Activated T-cell treated with anti-CD3 and anti-CD28 coated beads, Interleukin-2, amount 50 U/mL, for 1 hour (primary cell): ENCODE measurements at places on chromosomes 7 and 10.

DNA sequence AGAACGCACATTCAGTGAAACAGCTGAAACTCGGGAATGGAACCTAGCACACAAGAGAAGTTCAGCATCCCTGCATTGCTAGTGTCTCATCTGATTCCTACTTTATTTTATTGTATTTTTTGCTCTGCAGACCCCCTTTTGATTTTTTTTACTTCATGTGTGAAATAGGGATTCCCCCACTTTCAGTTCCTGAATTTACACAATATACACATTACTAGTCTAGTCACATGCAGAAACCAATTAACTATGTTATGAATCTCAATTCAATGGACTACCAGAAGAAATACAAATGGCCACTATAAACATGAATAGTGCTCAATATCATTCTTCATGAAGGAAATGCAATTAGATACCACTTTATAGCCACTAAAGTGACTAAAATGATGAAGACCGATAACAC lies 386.1 kb upstream of the COBL start:
- DNase-seq, result no peak

DNA sequence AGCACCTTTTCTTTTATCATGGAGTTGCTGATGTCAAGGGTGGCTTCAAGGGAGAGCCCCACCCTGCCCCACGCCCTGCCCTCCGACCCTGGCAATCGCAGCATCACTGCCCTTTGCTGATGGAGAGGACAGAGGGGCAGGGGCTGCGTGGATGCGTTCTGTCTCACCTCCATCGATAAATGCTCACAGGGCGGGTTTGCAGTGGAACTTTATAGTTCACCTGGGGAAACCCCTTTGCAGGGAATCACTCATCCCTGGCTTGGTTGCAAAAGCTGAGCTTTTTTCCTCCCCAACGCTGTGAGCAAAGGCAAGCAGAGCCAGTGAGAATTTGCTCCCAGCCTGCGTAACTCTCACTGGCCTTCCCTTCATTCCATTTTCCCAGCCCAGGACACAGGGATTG lies 176.8 kb downstream of the WDR37 start:
- DNase-seq, result no peak

GRCh38 chr10:12929381-12929780 lies 72.1 kb downstream of the CCDC3 start:
- no peak for DNase-seq

- peak; percentile 54 for DNase-seq
Measured at GRCh38 chr7:50781381-50782293, 1.1 kb downstream of the GRB10 start.

- no peak for DNase-seq
Measured at GRCh38 chr10:122303271-122304053, 32.4 kb downstream of the BTBD16 start.

- no peak for DNase-seq
Measured at GRCh38 chr7:141729020-141729419, 9.1 kb upstream of the SSBP1 start.

- DNase-seq, result no peak
Measured at GRCh38 chr7:147432079-147432478, 1158.5 kb upstream of the C7orf33 start.

DNA sequence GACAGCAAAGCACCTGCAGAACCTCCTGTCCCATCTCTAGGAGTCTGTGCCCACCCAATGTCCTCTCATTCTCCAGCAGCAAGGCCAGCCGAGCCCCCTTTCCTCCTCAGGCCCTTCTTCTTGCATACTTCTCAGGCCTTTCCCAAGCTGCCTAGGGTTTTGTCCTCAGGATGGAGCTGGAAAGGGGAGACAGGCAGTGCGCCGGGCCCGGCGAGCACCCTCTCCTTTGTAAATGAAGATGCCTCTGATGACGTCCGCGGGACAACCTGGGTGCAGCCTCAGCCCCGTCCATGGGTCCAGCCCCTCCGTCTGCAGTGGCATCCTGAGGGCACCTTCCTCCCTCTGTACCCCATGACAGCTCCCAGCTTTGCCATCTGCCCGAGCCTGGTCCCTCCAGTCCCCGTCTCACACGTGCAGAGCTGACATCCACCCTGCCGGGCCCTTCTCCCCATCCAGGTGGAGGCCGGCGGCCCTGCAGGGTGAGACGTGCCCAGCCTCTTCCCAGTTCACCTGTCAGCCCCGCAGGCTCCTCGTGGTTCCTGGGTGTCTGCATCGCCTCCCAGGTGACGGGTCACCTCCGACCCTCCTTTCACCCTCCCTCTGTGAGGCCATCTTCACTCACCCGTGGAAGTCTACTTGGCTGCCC lies 36.4 kb downstream of the JAKMIP3 start:
- no peak for DNase-seq

- no peak for DNase-seq
Measured at GRCh38 chr10:62582804-62583208, 208.6 kb downstream of the ZNF365 start.

DNA sequence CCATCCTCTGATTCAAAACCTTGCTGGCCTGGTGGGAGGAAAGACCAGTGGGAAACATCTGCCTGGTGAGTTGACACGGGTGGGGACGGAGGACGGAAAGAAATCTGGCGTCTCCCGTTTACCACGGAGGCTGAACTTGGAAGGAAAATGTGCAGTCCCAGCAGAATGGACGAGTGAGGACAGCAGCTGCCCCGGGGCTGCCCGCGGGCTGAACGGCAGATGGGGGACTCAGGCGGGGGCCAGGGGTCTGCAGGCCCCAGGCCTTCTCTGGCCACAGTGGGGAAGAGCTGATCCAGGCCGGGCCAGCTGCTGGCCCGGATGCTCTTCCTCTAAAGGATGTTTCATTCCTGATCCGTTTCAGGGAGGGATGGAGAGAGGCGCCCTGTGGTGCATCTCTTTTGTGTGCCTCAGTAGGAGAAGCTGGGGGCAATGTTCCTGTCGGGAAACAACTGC lies 147.5 kb upstream of the CHST15 start:
- no peak for DNase-seq

DNA sequence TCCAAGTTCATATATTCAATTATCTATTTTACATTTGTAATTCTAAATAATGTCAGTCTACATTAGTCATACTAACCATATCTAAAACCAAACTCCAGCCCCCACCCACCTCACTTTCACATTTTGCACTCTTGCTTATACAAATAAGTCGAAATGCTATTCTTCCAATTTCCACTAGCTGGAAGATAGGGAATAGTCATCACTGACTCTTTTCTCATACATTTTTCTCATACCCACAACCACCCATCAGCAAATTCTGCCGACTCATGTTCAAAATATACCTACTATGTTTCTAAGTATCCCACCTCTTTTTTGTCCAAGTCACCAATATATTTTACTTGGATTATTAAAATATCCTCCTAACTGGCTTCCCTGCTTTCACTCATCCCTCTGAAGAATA lies 93.2 kb upstream of the DGKB start:
- no peak for DNase-seq

- DNase-seq, result no peak
Measured at GRCh38 chr7:1843271-1843861, 173.3 kb downstream of the ELFN1 start.

- no peak for DNase-seq
Measured at GRCh38 chr7:147008530-147008929, 891.9 kb downstream of the CNTNAP2 start.

DNA sequence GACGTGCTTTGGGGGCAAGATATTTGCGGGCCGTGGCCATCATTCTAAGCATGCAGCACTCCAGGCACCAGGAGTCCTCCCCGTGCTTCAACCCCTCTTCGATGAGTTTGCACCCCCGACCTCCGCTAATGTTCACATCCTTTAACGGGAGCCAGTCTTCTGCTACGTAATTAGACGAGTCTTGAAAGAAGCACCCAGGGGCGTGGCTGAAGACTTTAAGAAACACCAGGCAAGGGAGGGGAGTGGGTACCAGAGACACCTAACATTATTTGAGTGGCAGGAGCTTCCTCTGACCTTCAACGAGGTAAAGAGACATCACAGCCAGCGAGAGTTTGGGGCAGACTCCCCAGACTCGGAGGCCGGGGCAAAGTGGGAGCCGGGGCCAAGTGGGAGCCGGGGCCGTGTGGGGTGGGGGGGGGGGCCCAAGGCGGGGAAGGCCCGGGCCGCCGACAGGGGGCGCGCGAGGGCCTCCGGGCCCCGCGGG lies 31.1 kb upstream of the TOMM7 start:
- peak; percentile 84 for DNase-seq

DNA sequence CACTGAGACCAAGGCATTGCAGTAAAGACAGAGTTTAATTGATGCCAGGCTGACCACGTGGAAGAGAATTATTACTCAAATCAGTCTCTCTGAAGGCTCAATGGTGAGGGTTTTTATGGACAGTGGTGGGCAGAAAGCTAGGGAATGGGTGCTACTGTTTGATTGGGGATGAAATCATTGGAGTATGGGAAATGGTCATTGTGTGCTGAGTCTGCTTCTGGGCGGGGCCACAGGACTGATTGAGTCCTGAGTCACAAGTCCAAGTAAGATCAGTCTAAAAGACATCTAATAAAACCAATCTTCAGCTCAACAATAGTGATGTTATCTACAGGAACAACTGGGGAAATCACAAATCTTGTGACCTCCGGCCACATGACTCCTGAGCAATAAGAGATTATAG lies 868.4 kb downstream of the SORCS3 start:
- DNase-seq, result no peak

- DNase-seq, result no peak
Measured at GRCh38 chr7:11343818-11344413, 370.2 kb downstream of the PHF14 start.

DNA sequence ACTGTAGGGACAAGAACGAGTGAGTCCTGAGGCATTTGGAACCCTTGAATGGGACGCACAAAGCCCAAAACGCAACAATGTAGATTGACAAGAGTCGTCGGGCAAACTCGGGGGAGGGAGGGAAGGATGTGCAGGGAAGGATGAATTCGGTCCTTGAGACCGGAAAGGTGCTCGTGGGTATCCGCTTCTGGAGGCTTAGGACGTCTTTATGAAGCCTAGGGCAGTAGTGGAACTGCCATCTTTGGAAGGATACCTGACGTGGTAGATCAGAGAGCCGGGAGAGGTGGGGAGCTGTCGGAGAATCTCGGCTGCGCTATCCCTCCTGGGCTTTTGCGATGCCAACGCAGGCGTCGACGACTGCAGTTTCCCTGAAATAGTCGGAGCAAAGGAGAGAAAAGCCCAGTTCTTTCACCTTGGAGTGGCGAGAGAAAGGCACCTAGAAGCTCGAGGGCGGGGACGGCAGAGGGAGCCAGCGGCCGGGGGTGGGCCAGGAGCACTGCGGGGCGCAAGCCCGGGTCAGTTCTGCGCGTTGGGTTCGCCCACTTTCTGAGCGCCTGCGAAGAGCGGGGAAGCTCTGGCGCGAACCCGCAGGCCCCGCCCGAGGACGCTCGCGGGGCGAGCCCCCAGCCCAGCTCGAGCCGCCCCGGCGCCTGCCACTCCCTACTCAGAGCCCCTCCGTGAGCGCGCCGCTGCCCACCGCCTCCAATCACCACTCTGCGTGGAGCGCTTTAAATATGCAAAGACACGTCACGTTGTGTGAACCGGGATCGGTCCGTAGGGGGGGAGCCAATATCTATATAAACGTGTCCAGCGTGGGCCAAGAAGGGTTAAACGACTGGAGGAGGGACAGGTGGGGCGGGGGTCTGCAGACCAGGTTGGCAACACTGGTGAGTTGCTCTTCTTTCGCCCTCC lies at the start of gene CYP26C1:
CYP26C1 (plus strand) TSS at position 824 of the 912 bp plus-strand sequence. CDS start 466 bp downstream, outside the sequence.
- no peak for DNase-seq

GRCh38 chr7:99615989-99616358 lies 772 bp upstream of the ZSCAN25 start:
- no peak for DNase-seq

DNA sequence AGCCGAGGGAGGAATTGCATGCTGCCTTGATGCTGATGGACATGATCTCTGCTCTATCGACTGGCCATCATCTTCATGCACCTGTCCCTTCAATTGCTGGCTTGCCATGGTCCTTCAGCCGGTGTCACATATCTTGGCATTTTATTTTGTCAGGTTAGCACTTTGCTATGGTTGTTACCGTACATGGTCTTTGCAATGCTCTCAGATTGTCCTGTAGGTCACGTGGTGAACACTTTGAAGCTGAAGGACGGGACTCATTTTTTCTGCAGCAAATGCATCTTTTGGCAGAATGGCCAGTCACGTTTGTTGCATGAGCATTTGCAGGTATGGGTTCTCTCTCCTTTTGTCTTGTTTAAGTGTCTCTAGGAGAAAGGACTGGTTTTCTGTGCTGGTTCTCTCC lies 326.8 kb upstream of the SHH start:
- no peak for DNase-seq

- DNase-seq, result no peak
Measured at GRCh38 chr7:5456409-5456808, 32.8 kb upstream of the TNRC18 start.

DNA sequence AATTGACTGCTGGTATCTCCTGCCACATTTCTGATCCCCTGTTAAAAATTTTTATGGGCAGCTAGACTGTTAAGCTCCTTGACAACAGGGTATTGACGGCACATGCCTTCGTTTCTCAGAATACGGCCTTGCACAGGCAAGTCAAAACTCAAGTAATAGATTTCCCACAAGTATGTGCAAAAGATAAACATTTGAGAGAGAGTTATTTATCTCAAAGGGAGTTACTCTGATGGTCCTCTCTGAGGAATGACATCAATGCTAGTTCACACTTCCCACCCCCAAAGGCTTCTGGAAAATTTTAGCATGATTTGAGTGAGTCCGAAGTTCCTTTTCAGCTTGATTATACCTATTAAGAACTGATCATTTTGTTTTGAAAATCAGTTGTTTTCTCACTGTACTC lies 71.9 kb downstream of the JCAD start:
- DNase-seq, result no peak

DNA sequence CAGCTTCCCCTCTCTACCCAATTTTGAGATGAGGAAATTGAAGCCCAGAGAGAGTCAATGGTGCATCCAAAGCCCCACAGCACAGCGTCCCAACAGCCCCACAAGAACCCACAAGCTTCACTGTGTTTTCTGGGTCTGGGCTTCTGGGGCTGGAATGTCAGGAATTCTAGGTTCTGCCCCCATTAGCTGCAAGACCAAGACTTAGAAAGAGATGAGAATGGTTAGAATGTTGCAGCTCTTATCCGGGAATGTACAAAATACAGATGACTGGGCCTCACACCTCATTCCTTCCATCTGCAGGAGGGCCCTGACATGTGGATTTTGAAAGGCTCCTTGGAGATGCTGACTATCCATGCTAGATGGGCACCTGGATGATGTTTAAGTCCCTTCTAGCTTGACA lies 6.0 kb upstream of the SGPL1 start:
- no peak for DNase-seq

- DNase-seq, result no peak
Measured at GRCh38 chr7:45359776-45360175, 202.2 kb downstream of the RAMP3 start.

DNA sequence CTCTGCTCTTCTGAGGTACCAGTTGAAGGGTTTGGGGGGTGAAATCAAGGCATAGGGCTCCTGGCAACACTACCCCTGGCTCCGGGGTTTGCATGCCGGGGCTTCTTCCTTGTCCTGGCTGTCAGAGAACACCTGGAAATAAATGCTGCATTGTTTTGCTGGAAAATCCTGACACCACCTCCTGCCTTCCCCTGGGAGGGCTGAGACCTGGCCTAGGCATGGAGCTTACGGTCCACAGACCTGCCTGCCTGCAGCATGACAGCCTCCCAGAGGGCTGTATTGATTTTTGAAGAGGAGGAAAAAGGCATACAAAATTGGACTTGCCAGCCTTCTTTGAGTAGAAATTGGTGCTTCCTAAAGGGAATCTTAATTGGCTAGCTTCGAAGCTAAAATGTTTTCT lies 227.1 kb downstream of the MGMT start:
- DNase-seq, result no peak

GRCh38 chr7:132121987-132122386 lies 454.3 kb downstream of the PLXNA4 start:
- no peak for DNase-seq
